ENCODE measurements at places on chromosomes 16 and 17.

DNA sequence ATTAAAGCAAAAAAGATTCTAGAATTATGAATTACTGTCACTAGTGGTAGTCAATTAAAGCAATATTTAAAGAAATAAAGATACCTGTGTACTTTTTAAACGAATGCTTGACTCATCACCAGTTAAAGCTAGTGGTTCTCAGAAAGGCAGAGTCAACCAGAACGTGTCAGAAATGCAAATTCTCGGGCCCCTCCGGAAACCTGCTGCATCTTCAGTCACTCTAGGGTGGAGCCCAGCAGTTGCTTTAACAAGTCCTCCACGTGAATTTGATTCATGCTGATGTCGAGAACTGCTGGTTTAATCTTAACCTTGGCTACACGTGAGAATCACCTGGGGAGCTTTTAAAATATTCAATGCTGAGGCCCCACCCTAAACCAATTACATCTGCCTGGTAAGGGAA, 169.8 kb upstream of the SDK2 start:
- DNase-seq: no peak

GRCh38 chr17:1384905-1385435, 15.1 kb downstream of the YWHAE start:
- DNase-seq: no peak

GRCh38 chr17:17229416-17230384, 7.3 kb downstream of the FLCN start:
- no peak for DNase-seq

- DNase-seq: no peak
Measured at GRCh38 chr17:37225465-37225864, 150.3 kb upstream of the C17orf78 start.

GRCh38 chr17:8326511-8327302, 12.9 kb upstream of the ODF4 start:
- peak; percentile 57 for DNase-seq

- DNase-seq: no peak
Measured at GRCh38 chr16:89230255-89230654, 12.8 kb downstream of the ZNF778 start.

- DNase-seq: no peak
Measured at GRCh38 chr17:60311936-60312335, 80.0 kb downstream of the USP32 start.

DNA sequence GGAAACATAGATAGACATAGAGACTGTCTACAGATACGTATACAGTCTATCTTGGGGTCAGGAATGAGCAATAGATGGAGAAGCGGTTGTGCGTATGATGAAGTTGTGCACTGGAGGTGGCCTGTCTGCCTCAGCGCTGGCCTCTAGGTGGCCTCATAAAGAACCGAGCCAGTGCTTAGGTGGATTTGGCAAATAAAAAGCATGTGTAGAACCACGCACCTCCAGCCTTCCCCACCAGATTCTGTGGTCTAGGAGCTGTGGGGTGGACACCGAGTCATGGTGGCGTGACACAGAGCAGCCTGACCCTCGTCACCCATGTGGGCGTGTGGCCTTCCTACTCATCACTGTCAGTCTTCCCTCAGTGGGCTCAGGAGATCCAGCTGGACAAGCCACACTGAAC, 34.0 kb downstream of the PGS1 start:
- peak; percentile 73 for DNase-seq

GRCh38 chr17:19344311-19345066, 18.0 kb downstream of the B9D1 start:
- no peak for DNase-seq

DNA sequence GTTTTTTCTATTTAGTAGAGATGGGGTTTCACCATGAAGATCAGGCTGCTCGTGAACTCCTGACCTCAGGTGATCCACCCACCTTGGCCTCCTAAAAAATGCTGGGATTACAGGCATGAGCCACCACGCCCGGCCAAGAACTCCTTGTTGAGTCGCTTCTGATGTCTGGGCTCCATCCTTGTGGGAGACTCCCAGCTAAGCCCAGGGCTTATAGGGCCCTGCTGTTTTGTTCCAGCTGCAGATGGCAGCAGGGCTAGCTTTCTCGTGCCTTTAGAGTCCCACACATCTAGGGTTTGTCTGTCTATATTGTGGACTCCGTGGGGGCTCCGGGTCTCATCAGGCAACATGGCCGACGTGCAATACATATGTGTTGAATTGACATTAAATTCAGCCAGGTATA, 39.3 kb upstream of the MED9 start:
- DNase-seq: no peak

DNA sequence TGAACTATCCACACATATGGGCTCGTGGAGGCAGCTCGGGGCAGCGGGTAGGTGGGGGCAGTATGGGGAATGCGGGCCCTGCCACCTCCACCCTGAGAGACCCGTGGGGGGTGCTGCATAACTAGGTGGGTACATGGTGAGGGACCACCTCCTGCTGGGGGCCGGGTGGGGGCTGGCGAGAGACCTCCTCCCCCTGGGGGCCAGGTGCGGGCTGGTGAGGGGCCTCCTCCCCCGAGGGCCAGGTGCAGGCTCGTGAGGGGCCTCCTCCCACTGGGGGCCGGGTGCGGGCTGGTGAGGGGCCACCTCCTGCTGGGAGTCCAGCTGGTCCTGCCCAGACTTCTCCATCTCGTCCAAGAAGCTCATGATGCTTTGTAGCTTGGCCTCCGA, 25.4 kb downstream of the CEP131 start:
- DNase-seq: no peak

DNA sequence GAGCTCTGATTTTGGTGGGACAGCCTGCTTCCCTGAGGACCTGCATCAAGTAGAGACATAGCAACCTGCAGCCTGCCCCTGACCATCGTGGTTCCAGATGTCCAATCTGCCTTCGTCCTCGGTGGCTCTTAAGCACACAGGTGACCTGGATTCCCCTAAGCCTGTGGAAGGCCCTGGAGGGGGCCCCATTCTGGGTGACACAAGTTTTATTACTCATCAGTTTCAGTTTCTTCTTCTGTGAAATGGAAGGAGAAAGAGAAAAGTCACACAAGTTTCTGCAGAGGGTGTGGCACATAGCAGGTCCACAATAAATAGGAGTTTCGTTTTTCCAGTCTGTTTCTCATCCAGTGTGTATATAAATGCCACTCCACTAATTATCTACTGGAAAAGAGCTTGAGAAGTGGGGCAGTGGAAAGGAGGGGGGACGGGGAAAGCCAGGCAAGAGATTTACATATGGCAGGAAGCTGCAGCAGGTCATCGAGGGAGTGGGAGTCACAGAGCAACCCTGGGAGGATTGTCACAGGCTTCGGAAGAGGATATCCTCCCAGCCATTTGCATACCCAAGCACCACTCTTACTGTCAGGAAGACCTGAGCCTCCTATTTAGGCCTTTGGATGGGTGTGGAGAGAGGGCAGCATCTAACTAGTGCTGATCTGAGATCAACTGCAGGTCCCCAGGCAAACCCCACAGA, 10.0 kb upstream of the NOS2 start:
- DNase-seq: peak; percentile 63

DNA sequence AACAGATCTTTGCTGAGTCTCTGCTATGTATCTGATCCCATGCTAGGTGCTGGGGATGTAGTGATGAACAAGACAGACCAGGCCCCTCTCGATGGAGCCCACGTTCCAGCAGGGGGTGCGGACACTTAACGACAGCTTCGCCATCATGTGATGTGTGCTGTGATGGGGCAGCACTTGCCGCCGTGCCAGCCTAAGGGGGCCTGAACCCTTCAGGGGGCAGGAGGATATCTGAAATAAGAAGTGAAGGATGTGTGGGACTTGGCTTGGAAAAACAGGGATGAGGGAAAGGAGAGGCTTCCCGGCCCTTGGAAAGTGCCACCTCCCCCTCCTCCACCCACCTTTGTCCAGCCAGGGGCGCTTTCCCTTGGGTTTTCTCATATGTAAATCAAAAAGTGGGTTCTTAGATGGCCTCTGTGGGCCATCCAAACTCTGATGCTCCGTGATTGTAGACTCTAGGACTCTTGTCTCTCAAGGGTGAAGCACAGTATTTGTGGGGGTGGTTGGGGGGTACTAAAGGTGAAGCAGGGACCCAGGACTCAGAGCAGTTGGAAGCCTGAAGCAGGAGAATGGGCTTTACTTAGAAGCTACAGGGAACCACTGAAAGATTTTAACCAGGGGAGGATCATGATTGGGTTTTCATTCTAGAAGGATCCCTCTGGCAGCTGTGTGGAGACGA, 4.0 kb upstream of the DLX3 start:
- DNase-seq: no peak

- peak; percentile 38 for DNase-seq
Measured at GRCh38 chr17:70137451-70138230, 31.7 kb upstream of the KCNJ2 start.

DNA sequence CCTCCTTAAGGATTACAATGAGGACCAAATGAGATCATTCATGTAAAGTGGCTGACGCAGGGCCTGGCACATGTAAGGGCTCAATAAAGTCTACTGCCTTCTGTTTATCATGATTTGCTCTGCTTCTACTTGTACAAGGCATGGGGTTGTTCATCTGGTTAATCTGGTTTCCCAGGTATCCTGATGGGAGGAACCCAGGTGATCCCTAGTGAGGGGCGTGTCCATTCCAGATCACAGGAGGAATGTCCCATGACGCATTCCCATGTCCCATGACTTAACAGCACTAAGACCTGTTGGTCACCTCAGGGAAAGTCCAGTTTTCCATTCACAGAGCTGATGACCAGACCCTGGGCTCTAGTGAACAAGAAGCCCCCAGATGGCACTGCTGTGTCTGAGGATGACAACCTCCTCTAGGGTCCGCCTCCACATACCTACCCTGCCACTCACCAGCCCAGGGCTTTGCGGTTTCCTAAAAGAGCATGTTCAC, 11.5 kb upstream of the TPPP3 start:
- no peak for DNase-seq

DNA sequence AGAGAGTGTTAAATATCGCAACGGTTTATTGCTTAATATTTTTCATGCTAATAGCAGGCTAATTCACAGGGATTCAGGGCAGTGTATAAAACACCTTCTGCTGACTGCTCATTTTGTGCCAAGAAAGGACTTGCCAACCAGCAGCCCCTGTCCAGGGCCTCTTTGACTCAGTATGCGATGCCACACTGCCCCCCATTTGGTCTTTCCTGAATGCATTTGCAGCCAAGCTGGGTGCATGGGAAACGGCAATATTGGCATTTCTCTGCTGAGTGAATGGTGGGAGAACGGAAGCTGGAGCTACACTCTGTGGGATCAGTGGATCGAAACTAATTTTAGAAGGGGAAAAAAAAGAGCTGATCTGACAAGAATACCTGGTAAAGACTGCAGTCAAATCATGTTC, 152.9 kb upstream of the C16orf82 start:
- no peak for DNase-seq

GRCh38 chr17:28812748-28813377, 29.7 kb downstream of the FAM222B start:
- DNase-seq: no peak

All from stimulated activated CD8-positive, alpha-beta memory T cell treated with anti-CD3 and anti-CD28 coated beads, Interleukin-4, amount 100 ng/mL, for 48 hours (primary cell).